ENCODE measurements at places on chromosomes 16 and 17.
A peak's percentile ranks its signal among the peaks of the same experiment; 100 is the strongest.

DNA sequence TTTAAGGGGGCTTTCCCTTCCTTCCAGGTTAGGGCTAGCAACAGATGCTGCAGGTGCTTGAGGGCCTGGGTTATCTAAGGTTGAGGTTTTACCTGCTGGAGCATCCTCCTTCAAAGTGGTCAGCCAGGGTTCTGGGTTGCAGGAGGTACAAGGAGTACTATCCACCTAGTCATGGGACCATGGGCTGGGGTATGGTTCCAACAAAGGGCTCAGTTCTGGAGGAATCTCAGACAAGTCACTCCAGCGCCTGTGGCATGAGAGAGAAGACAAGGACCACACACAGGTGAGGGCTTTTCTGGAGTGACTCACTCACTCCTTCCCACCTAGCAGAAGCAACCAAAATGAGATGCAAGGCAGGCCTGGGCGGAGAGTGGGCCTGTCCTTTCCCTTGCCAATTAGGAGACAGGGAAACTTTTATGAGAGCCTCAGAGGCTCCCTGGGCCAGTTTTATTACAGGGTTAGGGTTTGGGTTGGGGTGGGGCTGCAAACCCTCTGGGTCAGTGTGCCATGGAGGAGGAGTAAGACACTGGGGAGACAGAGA is 2.2 kb downstream of the MYO19 start:
- no peak for DNase-seq
- H3K27me3 ChIP-seq, result no peaks in the 10 kb centered on the region
- H3K27ac ChIP-seq, result no peak overlapping the region
- no peak overlapping the region for H3K4me3 ChIP-seq
- H3K4me1 ChIP-seq, result no peaks in the 10 kb centered on the region

DNA sequence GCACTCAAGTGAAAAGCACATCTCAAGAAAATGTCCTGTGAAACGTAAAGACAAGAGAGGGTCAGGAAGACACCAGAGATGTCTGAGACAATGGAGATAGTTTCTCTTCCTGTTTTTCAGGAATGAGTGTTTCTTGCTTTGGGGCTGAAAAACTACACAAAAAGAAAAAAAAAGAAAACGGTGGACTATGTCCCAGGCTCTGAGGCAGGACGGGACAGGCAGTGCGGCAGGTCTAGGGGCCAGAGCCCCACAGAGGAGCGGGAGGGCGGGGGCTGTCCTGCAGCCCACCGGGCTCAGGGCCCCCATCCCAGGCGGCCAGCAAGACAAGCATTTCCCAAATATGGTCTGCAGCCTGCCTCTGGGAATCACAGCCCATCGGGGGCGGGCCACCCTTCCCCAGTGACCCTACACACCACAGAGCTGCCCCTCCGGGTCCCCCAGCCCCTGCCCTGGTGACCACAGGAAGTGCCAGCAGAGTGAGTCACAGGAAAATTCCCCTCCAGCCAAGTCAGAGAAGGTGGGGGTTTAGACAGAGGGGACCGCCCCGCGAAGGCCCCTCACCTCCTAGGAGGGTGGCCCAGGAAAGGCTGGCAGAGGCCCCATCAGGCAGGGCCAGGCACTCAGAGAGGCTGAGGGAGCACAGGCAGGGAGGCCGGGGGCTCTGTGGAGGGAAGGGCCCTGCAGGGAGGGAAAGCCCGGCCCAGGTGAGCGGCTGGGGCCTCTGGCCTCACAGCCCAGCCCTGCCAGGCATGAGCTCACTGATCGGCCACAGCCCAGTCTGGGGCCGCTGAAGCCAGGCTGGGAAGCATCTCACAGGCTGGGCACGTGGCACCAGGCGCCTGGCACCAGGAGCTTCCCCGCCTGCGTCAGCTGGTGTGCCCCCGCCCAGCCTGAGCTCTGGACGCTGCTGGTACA is 6.3 kb downstream of the BCAR1 start:
- no peaks in the 10 kb centered on the region for H3K36me3 ChIP-seq
- peak overlapping the region; percentile 92 for H3K27ac ChIP-seq
- DNase-seq, result peak; percentile 91
- peaks cover 47% of the 10 kb centered on the region for H3K4me1 ChIP-seq
- no peak overlapping the region for H3K4me3 ChIP-seq
- no peaks in the 10 kb centered on the region for H3K27me3 ChIP-seq

DNA sequence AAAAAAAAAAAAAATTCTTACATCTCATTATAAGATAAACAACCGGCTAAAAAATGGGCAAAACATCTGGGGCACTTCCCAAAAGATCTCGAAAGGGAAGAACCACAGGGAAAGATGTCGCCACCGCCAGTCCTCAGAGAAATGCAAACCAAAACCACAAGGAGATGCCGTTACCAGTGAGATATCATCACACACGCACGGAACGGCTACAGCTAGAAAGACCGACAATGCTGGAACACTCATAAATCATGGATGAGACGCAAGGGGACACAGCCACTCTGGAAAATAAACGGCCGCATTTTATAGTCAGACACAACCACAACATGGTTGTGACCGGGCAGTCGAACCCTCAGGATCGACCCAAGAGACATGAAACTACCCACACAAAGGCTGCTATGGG is 24.5 kb downstream of the WDR45B start:
- no peak for DNase-seq
- no peaks in the 10 kb centered on the region for H3K27me3 ChIP-seq
- H3K4me3 ChIP-seq, result no peak overlapping the region
- peaks cover 60% of the 10 kb centered on the region for H3K36me3 ChIP-seq
- no peak overlapping the region for H3K27ac ChIP-seq
- H3K4me1 ChIP-seq, result no peaks in the 10 kb centered on the region

DNA sequence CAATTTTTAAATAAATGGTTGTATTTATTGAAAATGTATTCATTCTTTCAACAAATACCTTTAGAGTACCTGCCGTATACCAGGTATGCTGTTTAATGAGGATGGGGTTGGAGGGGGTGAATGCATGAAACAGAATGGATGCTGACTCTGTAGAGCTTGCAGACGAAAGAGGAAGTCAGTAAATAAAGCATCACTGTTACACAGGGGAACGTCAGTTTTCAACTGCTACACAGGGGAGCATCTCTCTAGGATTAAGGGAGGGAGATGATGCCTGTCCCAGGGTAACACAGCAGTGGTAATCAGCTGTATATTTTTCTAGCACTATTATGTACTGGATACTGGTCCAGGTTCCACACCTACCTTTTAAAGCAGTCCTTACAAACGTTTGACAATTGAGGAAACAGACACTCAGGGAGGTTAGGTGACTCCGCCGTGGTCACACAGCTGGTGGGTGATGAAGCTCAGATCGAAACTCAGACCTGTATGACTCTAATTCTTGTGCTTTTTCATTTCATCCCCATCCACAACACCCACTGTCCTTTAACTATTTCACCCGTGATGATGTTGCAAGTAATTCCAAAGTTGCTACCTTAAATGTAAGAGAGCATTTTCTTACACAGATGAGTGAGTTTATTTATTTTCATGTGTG is 452.1 kb upstream of the HSBP1 start:
- H3K27ac ChIP-seq, result no peak overlapping the region
- H3K27me3 ChIP-seq, result no peaks in the 10 kb centered on the region
- no peak overlapping the region for H3K4me3 ChIP-seq
- H3K36me3 ChIP-seq, result no peaks in the 10 kb centered on the region
- no peaks in the 10 kb centered on the region for H3K4me1 ChIP-seq
- no peak for DNase-seq

GRCh38 chr16:58128181-58128631 is 975 bp downstream of the CFAP20 start:
- no peak for DNase-seq
- no peak overlapping the region for H3K27ac ChIP-seq
- H3K36me3 ChIP-seq, result no peaks in the 10 kb centered on the region
- H3K4me1 ChIP-seq, result peaks cover 23% of the 10 kb centered on the region

GRCh38 chr17:1746975-1747543 is 4.4 kb downstream of the SERPINF2 start:
- H3K27me3 ChIP-seq, result no peaks in the 10 kb centered on the region
- DNase-seq, result no peak
- H3K4me1 ChIP-seq, result no peaks in the 10 kb centered on the region
- H3K4me3 ChIP-seq, result no peak overlapping the region

DNA sequence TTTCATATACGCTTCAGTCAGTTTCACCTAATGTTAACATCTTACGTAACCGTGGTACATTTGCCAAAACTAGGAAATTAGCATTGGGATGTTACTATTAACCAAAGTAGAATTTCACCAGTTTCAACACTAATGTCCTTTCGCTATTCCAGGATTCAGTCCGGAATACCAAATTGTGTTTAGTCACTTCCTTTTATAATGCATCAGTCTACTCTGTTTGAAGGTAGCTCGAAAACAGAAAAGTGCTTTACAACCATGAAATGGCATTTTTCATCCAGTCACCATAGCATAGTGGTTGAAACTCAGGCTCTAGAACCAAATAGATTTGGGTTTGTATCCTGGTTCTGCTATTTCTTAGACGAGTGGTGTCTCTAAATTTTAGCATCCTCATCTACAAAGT is 29.4 kb downstream of the AP2B1 start:
- no peak overlapping the region for H3K27ac ChIP-seq
- DNase-seq, result no peak
- H3K36me3 ChIP-seq, result no peaks in the 10 kb centered on the region
- H3K4me3 ChIP-seq, result no peak overlapping the region

GRCh38 chr17:40522961-40523310 is 21.5 kb upstream of the TNS4 start:
- DNase-seq, result no peak
- no peaks in the 10 kb centered on the region for H3K27me3 ChIP-seq
- H3K4me3 ChIP-seq, result no peak overlapping the region
- H3K36me3 ChIP-seq, result no peaks in the 10 kb centered on the region
- no peak overlapping the region for H3K27ac ChIP-seq

- no peak overlapping the region for H3K27ac ChIP-seq
- no peaks in the 10 kb centered on the region for H3K36me3 ChIP-seq
- H3K4me3 ChIP-seq, result no peak overlapping the region
- H3K27me3 ChIP-seq, result no peaks in the 10 kb centered on the region
- H3K4me1 ChIP-seq, result no peaks in the 10 kb centered on the region
Measured at GRCh38 chr17:9926150-9926804, 21.2 kb upstream of the RCVRN start.

- H3K36me3 ChIP-seq, result no peaks in the 10 kb centered on the region
- H3K4me3 ChIP-seq, result no peak overlapping the region
- no peak for DNase-seq
- no peaks in the 10 kb centered on the region for H3K27me3 ChIP-seq
- peaks cover 9% of the 10 kb centered on the region for H3K4me1 ChIP-seq
Measured at GRCh38 chr17:40548982-40549685, 16.1 kb downstream of the CCR7 start.

DNA sequence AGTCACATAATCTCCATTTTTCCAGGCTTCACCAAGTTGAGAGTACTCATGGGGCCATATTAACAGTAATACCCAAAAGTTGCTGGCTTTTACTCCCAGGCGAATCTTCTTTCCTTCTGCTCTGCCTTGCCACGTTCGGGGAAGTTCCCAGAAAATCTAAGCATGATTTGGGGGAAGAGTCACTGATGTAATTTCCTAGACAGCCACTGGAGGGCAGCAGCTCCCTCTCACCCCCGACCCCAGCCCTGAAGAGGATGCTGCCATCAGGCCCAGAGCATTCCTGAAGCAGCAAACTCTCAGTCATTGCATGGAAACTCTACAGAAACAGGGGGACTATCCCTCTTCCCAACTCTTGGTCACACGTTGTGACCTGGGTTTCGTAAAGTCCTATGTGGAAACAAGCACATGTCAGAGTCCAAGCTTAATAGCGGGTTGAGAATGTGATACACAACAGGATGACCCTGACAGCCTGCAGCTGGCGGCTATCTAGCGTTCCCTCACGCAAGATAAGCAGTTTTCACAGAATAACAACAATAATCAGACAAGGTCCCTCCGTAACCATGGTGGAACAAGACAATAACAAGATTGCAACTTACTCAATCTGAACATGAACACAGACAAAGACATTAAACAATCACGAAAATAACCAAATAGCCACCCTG is 43.8 kb upstream of the DHX40 start:
- no peaks in the 10 kb centered on the region for H3K36me3 ChIP-seq
- no peak overlapping the region for H3K4me3 ChIP-seq
- H3K27me3 ChIP-seq, result no peaks in the 10 kb centered on the region
- H3K4me1 ChIP-seq, result no peaks in the 10 kb centered on the region
- DNase-seq, result peak; percentile 64
- no peak overlapping the region for H3K27ac ChIP-seq

DNA sequence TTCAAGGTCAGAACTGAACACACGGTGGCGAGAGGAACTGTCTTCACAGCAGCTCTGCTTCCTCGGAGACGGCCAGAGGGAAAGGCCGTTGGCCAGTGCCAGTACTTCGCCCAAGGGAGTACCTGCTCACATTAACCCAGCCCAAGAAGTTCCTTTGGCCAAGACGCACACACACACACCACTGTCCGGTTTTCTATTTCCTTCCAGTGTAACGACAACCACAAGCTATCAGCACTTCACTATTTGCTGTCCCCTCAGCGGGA is 744 bp upstream of the GGNBP2 start:
- DNase-seq, result peak; percentile 47
- peak overlapping the region; percentile 98 for H3K27ac ChIP-seq
- H3K36me3 ChIP-seq, result no peaks in the 10 kb centered on the region
- peak overlapping the region; percentile 97 for H3K4me3 ChIP-seq
- peaks cover 20% of the 10 kb centered on the region for H3K4me1 ChIP-seq

DNA sequence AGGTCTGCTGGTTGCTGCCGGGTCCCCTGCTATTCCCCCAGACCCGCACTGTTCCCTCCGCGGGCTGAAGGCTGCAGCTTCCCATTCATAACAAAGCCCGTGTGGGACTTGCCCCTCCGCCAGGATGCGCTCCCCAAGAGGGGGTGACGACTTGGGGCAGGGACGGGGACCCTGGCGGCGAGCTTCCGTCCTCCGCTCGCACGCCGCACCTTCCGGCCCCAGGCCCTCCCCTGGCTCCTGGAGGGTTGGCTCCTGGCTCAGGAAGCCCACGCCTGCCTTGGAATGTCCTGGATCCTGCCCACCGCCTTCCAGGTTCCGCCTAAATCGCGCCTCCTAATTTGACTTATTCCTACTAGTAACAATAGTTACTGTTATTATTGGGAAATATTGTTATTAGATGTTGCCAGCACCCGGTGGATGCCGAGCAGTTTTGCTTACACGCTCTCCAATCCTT is 1.1 kb upstream of the TFAP4 start:
- DNase-seq, result peak; percentile 47
- H3K4me1 ChIP-seq, result peaks cover 7% of the 10 kb centered on the region
- peak overlapping the region; percentile 81 for H3K4me3 ChIP-seq
- no peaks in the 10 kb centered on the region for H3K36me3 ChIP-seq

- peaks cover 11% of the 10 kb centered on the region for H3K4me1 ChIP-seq
- no peaks in the 10 kb centered on the region for H3K36me3 ChIP-seq
- peaks cover 4% of the 10 kb centered on the region for H3K27me3 ChIP-seq
- H3K27ac ChIP-seq, result no peak overlapping the region
- peak; percentile 23 for DNase-seq
Measured at GRCh38 chr17:81806461-81807209, 2.7 kb downstream of the GCGR start.

- no peaks in the 10 kb centered on the region for H3K4me1 ChIP-seq
- no peak overlapping the region for H3K4me3 ChIP-seq
- DNase-seq, result no peak
- H3K27me3 ChIP-seq, result peaks cover 3% of the 10 kb centered on the region
- H3K36me3 ChIP-seq, result no peaks in the 10 kb centered on the region
Measured at GRCh38 chr16:73506568-73507056, 458.7 kb upstream of the ZFHX3 start.

GRCh38 chr16:78137179-78137578 is 37.7 kb downstream of the WWOX start:
- no peak for DNase-seq
- no peak overlapping the region for H3K4me3 ChIP-seq
- no peaks in the 10 kb centered on the region for H3K27me3 ChIP-seq

- H3K36me3 ChIP-seq, result no peaks in the 10 kb centered on the region
- H3K4me1 ChIP-seq, result no peaks in the 10 kb centered on the region
- no peak overlapping the region for H3K4me3 ChIP-seq
- H3K27me3 ChIP-seq, result no peaks in the 10 kb centered on the region
Measured at GRCh38 chr16:55248058-55248457, 75.9 kb upstream of the IRX6 start.

All from pancreas (tissue), 10 donors.